ENCODE measurements at places on chromosomes 5 and 9. TPM values are rescaled to one million over a fixed set of nuclear protein-coding genes. Genes with fewer than 3 reads are reported as not detected.

- no peaks in the 10 kb centered on the region for H3K36me3 ChIP-seq
- H3K27me3 ChIP-seq, result no peaks in the 10 kb centered on the region
These were observed 295.5 kb upstream of the EFNA5 start for GRCh38 chr5:107966201-107966600.

DNA sequence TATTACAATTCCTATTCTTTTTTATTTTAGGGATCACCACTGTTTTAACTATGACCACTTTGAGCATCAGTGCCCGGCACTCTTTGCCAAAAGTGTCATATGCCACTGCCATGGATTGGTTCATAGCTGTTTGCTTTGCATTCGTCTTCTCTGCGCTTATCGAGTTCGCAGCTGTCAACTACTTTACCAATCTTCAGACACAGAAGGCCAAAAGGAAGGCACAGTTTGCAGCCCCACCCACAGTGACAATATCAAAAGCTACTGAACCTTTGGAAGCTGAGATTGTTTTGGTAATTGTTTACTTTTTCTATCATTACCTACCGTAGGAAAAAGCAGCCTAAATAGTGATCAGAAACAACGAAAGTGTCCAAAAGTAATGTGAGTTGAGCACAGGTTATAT lies 6.4 kb downstream of the GABRA6 start:
- no peak overlapping the region for H3K27ac ChIP-seq
- no peak for DNase-seq
- no peak overlapping the region for H3K4me3 ChIP-seq
- H3K4me1 ChIP-seq, result no peaks in the 10 kb centered on the region
- no peaks in the 10 kb centered on the region for H3K27me3 ChIP-seq

GRCh38 chr5:29720954-29721353 lies 1472.5 kb upstream of the CDH6 start:
- no peaks in the 10 kb centered on the region for H3K4me1 ChIP-seq
- peak; percentile 5 for DNase-seq
- no peak overlapping the region for H3K27ac ChIP-seq
- H3K27me3 ChIP-seq, result no peaks in the 10 kb centered on the region

Gene PDGFRB
- total RNA-seq, result 4.2 TPM

DNA sequence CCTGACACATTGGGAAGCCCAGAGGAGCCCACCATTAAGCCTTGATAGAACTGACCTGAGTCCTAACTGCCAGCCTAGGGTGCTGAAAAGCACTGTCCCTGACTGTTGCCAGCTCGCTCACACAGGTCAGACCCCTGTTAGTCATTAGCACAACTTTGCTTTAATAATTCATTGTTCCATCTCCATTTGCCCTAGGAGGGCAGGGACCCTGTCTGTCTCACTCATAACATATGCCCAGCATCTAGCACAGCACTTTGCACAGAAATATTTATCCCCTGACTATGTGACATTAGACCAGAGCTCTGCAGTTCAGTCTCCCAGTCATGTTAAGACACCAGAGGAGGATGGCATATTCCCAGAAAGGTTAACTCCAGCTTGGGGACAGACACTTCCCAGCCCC lies 61.8 kb upstream of the STXBP1 start:
- H3K4me3 ChIP-seq, result no peak overlapping the region
- H3K27me3 ChIP-seq, result no peaks in the 10 kb centered on the region
- H3K4me1 ChIP-seq, result peaks cover 12% of the 10 kb centered on the region
- H3K36me3 ChIP-seq, result no peaks in the 10 kb centered on the region
- no peak for DNase-seq

GRCh38 chr9:127137640-127138360 lies 15.4 kb upstream of the ANGPTL2 start:
- H3K4me1 ChIP-seq, result peaks cover 10% of the 10 kb centered on the region
- no peak overlapping the region for H3K27ac ChIP-seq

- DNase-seq, result no peak
- H3K27me3 ChIP-seq, result no peaks in the 10 kb centered on the region
- peak overlapping the region; percentile 92 for H3K27ac ChIP-seq
These were observed 59.4 kb downstream of the FBN2 start for GRCh38 chr5:128478386-128479368.

- no peak overlapping the region for H3K4me3 ChIP-seq
- H3K36me3 ChIP-seq, result peaks cover 3% of the 10 kb centered on the region
- no peaks in the 10 kb centered on the region for H3K4me1 ChIP-seq
- no peak overlapping the region for H3K27ac ChIP-seq
These were observed 7.7 kb downstream of the CCNI2 start for GRCh38 chr5:132754947-132755346.

- H3K36me3 ChIP-seq, result no peaks in the 10 kb centered on the region
- H3K27ac ChIP-seq, result no peak overlapping the region
- no peak for DNase-seq
- no peaks in the 10 kb centered on the region for H3K4me1 ChIP-seq
- H3K4me3 ChIP-seq, result no peak overlapping the region
These were observed 158.0 kb downstream of the DEPDC1B start for GRCh38 chr5:60541980-60542379.

- H3K27me3 ChIP-seq, result no peaks in the 10 kb centered on the region
- H3K4me3 ChIP-seq, result no peak overlapping the region
- no peak for DNase-seq
These were observed 364.6 kb downstream of the NPR3 start for GRCh38 chr5:33075731-33076130.

Gene ZNF454
- total RNA-seq, result not detected

Data from cardiac muscle cell (in vitro differentiated cells and primary cell).